ENCODE measurements at places on chromosomes 13 and 19. TPM values are rescaled to one million over a fixed set of nuclear protein-coding genes. Genes with fewer than 3 reads are reported as not detected.

DNA sequence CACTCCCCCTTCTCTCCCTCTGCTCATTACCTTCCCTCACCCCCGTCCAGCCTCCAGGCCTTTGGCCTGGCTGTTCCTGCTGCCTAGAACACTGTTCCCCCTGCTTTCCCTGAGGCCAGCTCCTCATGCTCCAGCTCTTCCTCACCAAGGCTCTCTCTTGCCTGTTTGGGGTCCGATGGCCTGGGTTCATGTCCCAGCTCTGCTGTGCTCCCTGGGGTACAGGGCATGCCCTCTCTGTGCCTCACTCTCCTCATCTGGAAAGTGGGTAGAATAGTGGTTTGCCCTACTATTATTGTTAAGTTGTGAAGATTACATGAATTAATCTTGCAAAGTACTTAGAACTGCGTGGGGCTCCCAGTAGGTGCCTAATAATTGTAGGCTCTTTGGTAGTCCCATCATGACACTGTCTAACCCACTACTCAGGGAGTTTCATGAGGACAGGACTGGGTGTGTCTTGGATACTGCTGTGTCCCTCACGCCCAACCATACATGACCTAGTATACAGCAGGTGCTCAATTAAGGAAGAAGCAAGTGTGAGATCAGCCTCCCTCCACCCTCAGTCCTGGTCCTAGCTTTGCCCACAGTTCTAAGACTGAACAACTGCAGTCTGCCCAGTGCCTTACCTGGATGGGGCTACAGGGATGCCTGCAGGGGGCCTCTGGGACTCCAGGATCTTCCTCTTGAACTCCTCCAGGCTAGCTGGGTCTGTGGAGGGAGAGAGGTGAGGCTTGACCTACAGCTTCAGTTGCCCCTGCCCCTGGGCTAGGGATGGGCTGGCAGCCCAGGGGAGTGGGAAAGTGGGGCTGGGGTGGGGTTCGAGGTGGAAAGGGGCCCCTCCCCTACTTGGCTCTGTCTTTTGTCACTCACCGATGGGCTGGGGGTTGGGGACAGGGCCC is 17.0 kb downstream of the PLVAP start:
- no peak for DNase-seq

- no peak for DNase-seq
Observed at GRCh38 chr19:37470216-37470615, 1.1 kb downstream of the ZNF570 start.

DNA sequence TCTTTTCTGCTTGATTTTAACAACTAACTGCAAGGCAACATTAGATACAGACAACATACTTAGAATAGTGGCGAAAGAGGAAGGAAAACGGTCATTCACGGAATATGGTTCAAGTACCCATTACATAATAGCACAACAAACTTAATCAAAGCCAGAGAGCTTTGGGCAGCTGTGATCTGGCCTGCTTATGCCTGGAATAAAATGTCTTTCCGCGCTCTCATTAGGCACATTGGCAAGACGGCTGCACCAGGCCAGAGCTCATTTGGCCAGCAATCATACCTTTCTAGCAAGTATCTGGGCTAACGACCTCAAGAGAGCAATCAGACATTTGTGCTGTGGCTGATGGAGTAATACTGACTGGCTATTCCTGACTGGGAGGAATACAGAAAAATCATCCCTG is 112.8 kb downstream of the NALCN start:
- no peak for DNase-seq

- DNase-seq = no peak
Observed at GRCh38 chr19:29793116-29793727, 18.6 kb upstream of the CCNE1 start.

DNA sequence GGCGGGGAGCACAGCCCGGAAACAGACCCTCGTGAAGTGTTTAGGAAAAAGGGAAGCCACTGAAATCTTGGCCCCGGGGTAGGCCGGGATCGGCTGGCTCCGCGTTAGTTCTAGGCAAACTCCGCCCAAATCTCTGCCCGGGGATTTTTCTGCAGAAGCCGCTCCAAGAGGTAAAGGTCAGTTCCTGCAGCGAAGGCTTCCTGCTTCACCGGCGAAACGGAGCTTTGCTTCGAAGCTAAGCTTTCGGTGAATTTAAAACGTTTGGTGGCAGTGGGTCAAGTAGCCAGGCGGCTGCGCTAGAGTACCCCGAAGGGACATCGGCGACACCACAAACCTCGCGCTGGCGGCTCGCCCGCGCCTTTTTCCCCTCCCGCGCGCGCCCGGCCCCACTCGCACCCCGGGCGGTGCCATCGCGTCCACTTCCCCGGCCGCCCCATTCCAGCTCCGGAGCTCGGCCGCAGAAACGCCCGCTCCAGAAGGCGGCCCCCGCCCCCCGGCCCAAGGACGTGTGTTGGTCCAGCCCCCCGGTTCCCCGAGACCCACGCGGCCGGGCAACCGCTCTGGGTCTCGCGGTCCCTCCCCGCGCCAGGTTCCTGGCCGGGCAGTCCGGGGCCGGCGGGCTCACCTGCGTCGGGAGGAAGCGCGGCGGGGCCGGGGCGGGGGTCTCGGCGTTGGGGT is 441 bp downstream of the GJB2 start:
- no peak for DNase-seq

Gene AMER2
- 0.03 TPM for total RNA-seq

DNA sequence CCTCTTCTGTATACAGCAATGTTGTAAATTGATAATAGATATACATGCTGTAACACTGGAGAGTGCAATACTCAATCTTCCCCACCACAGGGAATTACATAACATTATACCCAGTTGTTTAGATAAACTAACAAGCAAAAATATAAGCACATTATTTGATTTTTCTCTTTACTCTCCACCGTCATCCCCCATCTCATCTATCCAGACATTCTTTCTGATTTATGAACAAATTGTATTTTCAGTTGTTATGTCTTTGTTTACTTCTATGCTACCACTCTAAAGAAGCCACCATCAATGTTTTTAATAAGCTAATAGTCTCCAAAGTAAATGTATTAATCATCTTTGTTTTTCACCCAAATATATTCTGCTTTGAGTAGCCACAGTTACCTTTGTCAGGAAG is 490.7 kb upstream of the GPC6 start:
- no peak for DNase-seq

DNA sequence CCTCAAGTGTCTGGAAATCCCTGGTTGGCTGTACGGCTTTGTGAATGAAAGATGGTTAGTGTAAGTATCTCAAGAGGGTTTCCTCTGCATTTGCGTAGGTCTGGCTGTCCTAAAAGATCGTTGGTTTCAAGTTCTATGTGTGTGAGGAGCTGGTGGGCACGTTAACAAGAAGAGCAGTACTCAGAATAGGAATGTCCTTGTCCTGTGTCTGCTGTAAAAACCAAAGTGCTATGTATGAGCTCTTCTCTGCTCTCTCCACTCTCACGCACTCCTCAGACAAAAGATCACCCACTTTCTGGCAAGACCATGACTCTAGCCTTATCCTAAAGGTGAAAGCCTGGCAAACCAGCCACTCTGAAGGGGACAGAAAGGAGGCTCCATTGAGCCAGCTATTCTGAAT is 39.1 kb downstream of the USP12 start:
- DNase-seq = no peak

DNA sequence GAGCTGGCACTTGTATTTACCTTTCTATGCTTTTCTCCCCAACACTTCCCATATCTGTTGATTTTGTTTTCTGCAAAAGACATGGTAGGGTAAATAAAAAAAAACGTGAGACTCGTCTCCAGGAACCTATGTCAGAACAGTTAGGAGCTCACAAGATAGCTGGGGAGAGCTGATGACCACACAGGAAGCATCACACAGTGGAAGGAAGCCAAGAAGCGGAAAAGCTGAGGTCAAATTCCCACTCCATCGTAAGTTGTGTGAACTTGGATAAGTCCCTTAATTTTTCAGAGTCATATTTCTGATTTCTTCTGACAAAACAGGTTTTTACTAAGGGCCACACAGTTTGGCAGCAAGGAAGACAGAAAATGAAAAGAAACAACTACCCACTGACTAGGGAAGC is 199.6 kb downstream of the KLF5 start:
- DNase-seq = no peak

DNA sequence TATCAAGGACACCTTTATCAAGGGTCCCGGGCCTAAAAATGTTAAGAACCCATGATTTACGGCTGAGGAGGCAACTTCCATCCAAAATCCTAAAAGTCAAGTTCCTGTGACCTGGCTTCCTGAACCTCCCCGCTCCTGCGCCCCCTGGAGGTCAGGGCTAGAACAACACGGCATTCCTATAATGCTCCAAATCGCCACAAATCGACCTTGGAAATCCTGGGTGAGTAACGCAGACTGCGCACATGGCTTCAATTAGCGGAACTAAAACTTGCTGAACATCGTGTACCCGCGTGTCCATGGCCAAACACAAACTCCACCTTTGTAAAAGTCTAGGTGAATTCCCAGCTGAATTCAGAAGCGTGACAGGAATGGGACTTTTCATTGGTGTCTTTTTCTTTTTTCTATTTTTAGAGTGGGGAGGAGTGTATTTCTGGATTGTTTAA is 4.3 kb upstream of the C5AR1 start:
- DNase-seq = no peak

GRCh38 chr19:37718304-37718703 is 1.3 kb downstream of the ZNF607 start:
- no peak for DNase-seq

Gene CBARP
- total RNA-seq = 6.2 TPM

Gene GRK1
- not detected for total RNA-seq

DNA sequence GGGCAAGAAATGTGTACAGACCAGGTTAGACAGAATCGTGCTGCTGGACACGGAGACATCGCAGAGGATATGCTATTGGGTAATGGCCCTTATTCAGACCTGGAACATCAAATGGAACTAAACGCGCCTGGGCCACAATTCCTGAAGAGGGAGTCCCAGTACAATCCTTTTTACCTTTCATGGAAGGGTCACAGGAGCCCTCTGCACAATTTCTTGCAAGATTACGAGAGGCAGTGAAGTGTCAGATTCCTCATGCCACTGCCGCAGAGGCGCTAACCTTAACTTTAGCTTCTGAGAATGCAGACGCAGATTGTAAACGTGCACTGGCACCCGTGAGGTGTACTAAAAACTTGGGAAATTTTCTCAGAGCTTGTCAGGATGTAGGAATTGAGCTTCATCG is 18.1 kb downstream of the CLEC4M start:
- peak; percentile 33 for DNase-seq

DNA sequence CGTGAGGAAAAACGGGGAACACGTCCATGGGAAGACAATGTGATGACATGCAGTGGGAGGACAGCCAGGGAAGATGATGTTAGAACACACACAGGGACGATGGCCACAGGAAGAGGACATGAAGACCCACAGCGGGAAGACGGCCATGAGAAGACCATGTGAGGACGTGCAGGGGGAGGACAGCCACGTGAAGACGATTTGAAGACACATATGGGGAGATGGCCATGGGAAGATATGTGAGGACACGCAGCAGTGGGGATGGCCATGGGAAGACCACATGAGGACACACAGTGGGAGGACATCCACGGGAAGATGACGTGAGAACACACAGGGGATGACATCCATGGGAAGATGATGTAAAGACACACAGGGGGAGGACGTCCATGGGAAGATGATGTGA is 83.8 kb downstream of the UQCRFS1 start:
- DNase-seq = no peak

- no peak for DNase-seq
Observed at GRCh38 chr19:51724543-51724942, 752 bp upstream of the HAS1 start.

GRCh38 chr13:101941095-101941783 is 460.6 kb downstream of the FGF14 start:
- no peak for DNase-seq

- DNase-seq = no peak
Observed at GRCh38 chr19:6425732-6426620, 1.4 kb upstream of the KHSRP start.

GRCh38 chr13:93361703-93362102 is 135.1 kb downstream of the GPC6 start:
- DNase-seq = no peak

Gene ZNF665
- 2.5 TPM for total RNA-seq

DNA sequence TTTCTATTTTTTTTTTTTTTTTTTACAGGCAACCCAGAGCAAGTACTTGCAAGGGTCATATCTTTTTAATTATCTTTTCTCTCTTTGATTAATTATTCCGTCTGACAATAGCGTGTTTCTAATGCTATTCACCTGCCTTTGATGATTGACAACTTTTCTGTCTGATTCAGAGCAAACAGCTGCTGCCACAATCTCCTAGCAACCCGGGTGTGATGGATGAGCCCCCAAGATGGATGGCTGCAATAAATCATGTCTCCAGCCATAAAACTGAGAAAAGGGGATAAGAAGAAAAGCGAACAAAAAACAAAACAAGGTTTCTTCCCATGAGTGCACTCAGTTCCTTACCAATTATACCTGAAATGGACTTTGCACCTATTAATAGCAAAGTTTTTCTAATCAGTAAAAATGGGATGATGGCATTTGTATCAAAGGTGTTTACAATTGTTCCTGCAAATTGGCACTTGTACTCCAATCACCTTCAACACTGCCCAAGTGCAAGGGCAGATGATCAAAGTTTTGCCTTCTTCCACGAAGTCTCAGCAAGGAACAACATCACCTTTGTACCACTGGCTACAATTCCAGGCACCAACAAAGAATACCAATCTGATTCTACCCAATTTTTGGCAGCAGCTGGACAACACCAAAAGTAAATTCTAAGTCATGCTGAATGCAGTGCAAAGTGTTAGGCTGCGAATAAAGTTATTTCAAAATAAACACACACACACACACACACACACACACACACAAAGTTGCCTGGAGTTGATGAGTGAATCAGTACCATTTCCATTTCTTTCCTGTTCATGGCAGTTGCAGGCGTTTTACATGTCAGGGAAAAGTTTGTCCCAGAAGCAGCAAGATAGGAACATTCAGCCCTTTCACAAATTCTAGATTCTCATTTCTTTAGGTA is 12.0 kb downstream of the TSHZ3 start:
- DNase-seq = no peak

Gene CLEC4M
- not detected for total RNA-seq

DNA sequence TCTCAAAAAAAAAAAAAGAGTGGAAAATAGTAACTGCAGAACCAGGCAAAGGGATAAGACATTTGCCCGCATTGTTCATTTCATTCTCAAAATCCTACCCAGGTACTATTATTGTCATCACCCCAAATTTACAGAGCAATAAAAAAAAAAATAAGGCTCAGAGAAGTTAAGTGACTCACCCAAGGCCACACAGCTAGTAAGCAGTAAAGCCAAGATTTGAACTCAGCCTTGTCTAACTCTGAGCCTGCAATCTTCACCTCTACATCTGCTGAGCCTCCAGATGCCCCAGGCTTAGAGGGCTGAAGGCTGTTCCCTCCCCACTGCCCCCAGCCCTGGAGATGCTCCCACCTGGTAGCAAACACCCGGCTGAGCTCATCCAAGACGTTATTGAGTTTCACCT is 61.0 kb downstream of the UNC13A start:
- no peak for DNase-seq

DNA sequence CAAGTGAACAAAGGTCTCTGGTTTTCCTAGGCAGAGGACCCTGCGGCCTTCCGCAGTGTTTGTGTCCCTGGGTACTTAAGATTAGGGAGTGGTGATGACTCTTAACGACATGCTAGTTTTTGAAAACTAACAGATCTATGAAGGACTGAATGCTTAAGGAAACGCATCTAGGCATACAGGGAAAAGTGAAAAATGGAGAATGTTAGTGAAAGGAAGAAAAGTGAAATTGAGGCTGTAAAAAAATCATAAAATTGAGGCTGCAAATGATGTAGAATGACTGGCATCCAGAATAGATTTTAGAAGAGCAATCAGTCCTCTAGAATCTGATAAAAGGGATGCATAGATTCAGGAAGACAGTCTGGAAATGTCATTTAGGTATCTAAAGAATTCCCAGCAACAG is 3.5 kb downstream of the ZNF260 start:
- DNase-seq = no peak
